ENCODE measurements at places on chromosomes 5 and 9.

DNA sequence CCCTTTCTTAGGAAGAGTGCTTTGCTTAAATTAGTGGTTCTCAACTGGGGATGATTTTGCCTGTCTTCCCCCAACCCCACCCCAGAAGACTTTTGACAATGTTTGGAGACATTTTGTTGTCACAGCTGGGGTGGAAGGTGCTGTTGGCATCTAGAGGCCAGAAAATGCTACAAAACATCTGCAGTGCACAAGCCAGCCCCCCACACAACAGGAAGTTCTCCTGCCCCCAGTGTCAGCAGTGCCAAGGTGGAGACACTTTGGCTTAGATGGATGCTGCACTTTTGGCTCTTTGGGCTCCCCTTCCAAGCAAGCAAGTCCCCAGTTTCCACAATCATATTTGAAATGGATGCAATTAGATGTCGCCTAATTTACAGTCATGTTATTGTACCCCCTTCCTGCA, 2.7 kb downstream of the HEMGN start:
- DNase-seq = no peak

- DNase-seq = no peak
Observed at GRCh38 chr9:135332516-135332915, 147.1 kb upstream of the PPP1R26 start.

DNA sequence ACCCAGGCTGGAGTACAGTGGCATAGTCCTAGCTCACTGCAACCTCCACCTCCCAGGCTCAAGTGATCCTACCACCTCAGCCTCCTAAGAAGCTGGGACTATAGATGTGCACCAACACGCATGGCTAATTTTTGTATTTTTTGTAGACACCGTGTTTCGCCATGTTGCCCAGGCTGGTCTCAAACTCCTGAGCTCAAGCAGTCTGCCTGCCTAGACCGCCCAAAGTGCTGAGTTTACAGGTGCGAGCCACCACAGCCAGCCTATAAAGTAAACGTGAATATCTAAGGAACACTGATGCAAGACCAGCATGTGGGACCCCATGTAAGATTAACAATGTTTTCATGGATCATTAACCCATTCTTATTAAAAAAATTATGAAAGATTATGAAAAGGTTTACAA, 15.9 kb downstream of the ANXA2R start:
- no peak for DNase-seq

GRCh38 chr5:55742778-55743177, 4.9 kb downstream of the DDX4 start:
- no peak for DNase-seq
